ENCODE measurements at places on chromosomes 7 and 10.

GRCh38 chr7:117384688-117385362, 42.5 kb downstream of the ASZ1 start:
- no peak for DNase-seq

- DNase-seq = peak; percentile 25
Observed at GRCh38 chr10:13100349-13101294, 659 bp downstream of the OPTN start.

DNA sequence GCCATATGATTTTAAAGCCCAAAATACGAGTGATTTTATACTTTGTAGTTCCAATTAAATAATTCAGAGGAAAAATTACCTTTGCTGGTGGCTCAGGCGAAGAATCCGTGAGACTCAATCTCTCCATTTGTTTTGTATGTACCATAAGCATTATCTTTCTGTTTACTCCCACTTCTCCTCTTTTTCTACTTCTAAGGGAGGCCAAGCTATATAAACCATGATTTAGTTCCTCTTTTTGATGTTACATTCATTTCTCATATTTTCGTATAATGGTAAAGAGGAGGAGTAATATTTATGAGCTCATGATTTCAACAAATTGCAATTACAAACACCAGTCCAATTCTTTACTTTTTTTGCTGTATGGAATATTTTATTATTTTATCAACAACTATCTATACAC, 50.6 kb upstream of the TES start:
- DNase-seq = no peak

DNA sequence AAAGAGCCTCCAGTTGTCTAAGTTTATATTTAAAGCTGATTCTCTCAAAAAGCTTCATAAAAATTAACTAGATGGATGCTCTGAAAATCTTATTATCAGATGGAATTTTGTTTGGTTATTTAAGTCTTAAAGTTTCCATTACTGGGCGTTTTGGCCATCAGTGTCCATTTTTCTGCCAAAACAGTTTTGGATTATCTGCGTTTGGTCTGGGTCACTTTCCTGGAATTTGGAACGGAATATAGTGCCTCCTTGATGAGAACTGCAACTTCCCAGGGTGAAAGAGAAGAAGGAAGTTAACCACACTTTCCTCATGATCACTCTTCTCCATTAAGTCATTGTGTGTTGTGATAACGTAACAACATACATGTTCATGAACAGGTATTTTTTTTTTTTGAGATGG, 764.9 kb upstream of the AUTS2 start:
- DNase-seq = no peak

DNA sequence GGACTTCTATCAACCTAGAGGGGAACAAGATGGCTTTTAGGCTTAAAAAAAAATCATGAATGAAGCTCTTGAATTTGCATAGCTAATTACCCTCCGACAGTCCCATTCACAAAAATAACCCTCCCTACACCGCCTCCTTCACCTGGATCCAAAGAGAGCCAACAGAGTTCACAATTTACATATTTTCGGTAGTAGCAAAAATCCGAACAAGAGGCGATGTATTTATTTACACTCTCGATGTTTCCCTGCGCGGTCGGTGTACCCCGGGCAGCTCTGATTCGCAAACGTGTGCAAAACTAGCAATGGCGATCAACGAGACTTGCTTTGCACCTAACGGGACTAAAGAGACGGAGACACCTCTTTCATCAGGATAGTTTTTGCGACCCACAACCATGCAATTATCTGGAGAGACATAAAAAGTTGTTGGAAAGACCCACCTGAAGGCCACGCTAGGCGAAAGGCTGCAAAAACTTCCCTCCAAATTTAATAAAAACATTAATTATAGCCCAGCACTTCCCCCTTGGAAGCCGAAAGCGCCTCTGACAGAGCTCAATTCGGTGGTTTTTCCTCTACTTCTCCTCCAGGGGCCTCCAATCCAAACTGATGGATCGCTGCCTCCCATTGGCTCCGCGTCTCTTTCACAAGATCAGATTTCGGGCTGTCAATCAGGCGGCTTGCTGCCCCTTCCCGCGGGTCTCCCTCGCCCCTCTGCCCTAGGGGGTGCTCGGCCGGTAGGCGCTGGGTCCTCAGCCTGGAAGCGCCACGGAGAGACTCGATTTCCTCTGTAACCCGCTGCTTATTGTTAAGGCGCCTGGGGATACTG, at the start of gene ETV1:
TSS of gene ETV1 (minus strand) at position 541 of the 823 bp plus-strand sequence. CDS start 614 bp downstream, outside the sequence.
- DNase-seq = peak; percentile 67

DNA sequence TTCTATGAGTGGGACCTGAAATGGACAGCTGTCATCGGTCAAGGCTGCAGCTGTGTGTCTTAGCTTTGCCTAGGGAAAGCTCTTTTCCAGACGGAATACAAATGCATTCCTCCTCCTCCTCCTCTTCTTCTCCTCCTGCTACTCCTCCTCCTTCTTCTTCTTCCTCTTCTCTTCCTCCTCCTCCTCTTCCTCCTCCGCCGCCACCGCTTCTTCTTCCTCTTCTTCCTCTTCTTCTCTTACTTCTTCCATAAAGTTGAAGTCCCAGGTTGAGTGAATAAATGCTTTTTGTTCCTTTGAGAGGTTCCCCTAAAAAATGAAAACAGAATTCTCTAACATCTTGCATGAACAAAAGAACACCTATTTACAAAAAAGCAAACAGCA, 28.7 kb downstream of the KLF6 start:
- no peak for DNase-seq
